GM20000 (cell line): ENCODE measurements at places on chromosomes 4 and X.

- DNase-seq: no peak
These were observed 27.9 kb downstream of the RAB40AL start for GRCh38 chrX:102964940-102965339.

DNA sequence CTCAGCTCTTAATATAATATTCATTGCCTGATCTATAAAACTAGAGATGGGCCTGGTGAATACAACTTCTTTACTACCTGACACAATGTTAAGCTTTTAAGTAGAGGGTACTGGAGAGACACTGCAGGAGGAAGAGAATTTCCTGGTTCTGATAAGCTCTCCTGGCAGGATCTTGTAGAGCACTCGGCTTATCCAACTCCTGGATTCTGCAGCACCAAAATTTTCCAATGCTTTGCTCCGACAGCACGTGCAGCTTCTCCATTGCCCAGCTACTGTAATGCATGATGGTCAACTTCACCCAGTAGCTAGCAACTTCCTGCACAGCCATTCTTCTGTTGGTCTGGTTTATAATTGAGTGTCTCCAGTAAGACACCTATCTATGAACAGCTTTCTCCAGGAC lies 686.2 kb upstream of the BOD1L1 start:
- DNase-seq: no peak

DNA sequence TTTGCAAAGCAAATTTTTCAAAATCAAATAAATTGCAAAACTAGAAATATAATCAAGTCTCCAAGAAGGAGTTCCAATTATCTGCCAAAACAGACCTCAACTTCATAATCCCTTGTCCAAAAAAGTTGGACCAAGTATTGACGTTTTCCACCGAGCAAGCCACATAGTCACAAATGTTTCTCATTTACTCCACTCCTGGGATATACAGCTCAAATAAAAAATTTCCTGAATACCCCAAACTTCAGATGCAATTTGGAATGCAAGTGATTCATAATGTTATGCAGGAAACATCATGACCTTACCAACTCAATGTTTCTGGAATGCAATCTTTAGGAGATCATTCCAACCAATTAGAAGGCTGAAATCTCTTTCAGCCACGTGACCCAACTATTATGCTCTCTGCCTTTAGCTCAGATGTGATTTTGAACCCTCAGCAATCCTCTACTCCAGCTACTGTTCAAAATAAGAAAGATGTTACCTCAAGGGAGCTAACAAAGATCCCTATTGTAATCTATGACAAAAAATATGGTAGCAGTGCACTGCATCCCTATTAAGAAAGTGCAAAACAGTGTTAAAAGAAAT lies 72.4 kb downstream of the PRDM5 start:
- DNase-seq: no peak

- no peak for DNase-seq
These were observed 405.3 kb upstream of the FAT1 start for GRCh38 chr4:187128976-187129375.

GRCh38 chr4:110610940-110611831 lies 11.7 kb downstream of the PITX2 start:
- DNase-seq: no peak

DNA sequence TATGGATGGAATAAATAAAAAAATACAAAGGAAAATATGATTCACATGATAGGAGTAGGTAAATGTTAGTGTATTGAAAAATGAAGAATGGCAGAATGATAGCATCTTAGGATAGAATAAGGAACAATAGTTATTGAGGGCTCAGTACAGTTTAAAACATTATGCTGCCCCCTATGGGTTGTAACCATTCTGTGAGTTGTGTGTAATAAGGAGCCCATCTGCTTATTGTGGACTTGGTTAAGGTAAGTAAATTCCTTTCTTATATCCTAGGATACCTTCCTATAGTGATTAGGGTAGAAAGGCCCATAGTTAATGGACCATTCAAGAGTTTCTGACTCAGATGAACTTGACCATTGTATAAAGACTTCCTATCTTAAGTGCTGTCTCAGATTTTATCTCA lies 195.8 kb downstream of the PDHA2 start:
- DNase-seq: no peak

DNA sequence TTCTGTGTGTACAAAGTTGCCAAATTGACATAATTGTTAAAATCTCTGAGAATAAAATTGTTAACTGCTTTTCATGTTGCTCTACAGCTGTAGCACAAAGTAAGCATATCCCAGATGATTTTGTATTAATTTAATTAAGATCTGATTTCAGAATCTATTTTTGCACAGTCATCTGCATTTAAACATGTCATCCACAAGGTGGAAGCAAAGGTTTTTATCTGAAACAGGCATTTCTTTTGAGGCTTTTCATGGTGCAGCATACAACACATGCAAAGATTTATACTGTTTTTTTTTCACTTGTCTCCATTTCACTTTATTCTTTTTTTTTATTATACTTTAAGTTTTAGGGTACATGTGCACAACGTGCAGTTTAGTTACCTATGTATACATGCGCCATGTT lies 51.2 kb downstream of the GC start:
- peak; percentile 11 for DNase-seq

DNA sequence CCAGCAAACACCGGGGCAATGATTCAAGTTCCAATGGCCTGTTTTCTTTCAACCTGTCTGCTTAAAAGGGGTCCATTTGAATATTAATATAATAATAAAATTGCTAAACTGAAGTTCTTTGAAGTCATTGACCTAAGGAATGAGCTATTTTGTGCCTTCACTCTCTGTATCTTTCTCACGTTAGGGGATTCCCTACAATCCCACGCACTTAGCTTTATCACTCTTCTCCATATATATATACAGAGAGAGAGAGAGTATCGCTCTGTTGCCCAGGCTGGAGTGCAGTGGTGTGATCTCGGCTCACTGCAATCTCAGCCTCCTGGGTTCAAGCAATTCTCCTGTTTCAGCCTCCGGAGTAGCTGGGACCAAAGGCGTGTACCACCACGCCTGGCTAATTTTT lies 83.9 kb upstream of the NWD2 start:
- DNase-seq: no peak

DNA sequence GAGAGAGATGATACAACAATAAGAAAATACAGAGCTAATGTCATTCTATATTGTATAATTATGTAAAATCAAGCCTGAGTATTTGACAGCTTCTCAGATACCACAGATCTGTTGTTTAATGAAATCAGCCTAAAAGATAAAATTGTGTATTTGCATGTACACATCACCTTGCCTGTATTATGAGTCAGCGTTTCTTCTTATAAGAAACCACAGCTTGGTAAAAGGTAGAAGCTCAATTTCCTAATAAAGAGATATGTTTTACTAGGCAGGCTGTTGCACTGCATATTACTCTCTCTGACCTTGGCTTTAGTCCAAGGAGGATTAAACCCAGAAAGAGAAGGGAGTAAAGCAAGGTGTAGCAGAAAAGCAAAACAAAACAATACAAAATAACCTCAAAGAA lies 121.3 kb downstream of the PPARGC1A start:
- DNase-seq: no peak

- DNase-seq: peak; percentile 67
These were observed 367.0 kb downstream of the BCOR start for GRCh38 chrX:39730662-39731329.

GRCh38 chrX:37684426-37684825 lies 1.2 kb upstream of the XK start:
- no peak for DNase-seq

GRCh38 chrX:41563876-41564275 lies 116.7 kb downstream of the NYX start:
- no peak for DNase-seq

- no peak for DNase-seq
These were observed 39.3 kb upstream of the MXD4 start for GRCh38 chr4:2301225-2301642.

DNA sequence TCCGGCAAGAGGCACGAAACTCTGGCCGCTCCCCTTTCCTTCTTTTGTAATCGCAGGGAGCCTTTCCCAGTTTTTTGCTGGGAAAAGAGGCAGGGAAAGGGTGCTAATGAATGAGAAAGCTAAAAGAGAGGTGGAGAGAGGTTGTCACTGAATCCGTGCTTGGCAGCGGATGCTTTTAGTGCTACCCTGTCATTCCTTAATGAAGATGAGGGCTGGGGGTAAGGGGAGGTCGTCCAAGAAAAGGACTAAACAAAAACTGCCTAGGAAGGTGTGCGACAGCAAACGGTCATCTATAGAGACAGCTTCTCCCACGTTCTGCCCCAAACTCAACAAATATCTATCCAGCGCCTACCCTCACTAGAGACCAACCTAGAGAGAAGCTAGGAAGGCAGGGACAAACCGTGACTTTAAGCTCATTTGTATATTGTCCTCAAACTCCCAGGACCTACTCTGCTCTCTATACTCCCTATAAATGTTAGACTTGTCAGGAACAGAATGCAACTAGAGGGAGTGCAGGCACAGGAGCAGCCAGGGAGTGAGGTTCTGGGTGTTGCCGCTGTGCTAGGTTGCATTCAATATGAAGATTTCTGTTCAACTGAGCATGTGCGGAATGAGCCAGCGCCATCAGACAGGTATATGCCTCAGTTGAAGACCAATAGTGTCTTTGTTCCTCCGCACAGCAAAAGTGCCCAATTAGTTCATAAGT lies 777 bp upstream of the CASK start:
- DNase-seq: peak; percentile 23
